ENCODE measurements at places on chromosomes 2 and 18.

DNA sequence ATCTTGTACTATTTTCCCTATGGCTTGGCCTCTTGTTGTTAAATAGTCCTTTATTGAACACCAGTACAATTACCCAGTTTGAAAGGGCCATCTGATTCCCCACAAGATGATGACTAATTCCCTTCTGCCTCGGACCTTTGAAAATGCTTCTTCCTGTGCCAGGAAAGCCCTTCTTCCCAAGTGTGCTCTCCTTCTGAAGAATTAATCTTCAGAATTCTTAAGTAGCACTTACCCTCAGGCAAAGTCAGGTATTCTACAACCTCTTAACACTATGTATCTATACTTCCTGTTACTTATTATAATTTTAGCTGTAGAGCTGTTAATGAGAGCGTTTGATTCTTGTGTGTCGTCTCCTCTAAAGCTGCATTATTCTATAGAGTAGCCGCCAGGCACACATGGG lies 28.6 kb upstream of the MEX3C start:
- no peak for DNase-seq

DNA sequence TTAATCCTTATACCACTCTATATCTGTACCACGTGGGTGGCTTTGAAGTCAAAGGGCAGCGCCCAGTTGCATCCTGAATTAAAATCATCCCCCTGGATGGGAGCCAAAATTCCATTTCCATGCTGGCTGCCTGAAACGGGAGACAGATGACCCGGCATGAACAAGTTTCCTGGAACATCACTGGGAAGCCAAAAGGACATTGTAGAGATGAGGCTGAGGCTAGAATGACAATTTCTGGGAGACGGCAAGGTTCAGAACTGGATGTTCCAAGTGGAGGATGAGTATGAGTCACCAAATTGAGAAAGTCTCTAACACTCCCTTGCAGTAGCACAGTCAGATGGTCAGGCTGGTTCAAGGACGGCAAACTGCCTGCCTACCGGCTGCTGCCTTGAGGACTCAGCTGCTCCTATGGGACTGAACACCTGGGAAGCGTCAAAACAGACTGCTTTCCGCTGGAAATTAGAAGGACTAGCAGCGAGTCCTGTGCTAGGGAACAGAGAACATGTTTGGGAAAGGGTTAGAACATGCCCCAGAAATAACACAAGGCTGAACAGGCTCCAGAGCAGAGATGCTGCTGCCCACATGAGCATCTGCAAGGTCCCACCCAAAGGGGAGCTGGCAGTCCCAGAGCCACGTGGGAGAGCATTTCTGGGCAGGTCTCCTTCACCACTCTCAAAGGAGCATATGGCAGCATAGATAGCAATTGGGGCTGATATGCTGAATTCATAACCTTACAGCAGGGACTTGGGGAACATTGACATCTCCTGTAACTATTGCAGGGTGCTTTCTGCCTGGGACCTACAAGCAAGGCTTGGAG lies 32.0 kb downstream of the YPEL5 start:
- DNase-seq, result no peak

DNA sequence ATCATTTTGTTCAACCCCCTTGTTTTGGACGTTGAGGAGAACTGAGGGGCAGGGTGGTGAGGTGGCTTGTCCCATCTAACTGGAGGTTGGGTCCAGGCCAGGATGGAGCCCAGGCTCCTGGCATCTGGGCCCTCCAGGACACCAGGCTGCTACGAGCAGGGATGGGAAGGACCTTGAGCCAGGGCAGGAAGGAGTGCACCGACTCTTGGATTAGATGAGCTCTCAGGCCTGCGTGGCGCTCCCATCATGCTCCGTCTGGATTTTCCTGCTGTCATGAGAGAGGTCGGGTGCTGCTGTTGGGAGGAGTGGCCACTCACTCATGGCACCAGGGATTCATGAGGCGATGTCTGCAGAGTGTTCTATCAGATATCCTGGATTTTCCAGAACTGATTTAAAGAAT lies 18.3 kb upstream of the ALLC start:
- no peak for DNase-seq

DNA sequence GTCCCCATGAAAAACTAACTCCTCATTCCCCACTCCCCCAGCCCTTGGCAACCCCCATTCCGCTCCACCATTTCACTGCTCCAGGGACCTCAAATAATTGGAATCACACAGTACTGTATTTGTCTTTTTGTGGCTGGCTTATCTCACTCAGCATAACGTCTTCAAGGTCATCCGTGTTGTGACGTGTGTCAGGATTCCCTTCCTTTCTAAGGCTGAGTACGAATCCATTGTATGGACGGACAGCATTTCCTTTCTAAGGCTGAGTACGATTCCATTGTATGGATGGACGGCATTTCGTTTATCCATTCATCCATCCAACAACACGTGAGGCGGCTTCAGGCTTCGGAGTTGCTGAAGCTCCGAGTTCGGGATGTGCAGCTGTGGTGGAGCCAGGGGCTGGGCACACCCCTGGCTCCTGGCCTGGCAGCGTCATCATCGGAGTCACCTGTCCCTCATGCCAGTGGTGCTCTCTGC lies 1.2 kb upstream of the ASB1 start:
- DNase-seq, result no peak

GRCh38 chr18:62729487-62730386 lies 14.4 kb downstream of the PHLPP1 start:
- no peak for DNase-seq

- DNase-seq, result no peak
These were observed 129.8 kb upstream of the RAB6C start for GRCh38 chr2:129849559-129850160.

DNA sequence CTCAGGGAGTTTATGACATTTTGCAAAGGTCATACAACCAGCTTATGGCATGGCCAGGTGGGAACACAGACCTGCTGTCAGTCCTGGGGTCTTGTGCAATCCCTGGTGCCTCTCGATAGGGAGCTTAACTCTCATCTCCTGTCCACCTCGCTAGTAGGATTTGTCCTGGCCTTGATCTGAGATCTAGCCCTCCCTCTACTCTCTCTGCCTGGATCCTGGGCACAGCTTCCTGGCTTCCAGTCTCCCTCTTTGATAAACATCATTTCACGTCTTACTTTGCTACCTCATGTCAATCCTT lies 13.8 kb downstream of the GALR1 start:
- no peak for DNase-seq

GRCh38 chr2:72931280-72931910 lies 14.1 kb downstream of the EMX1 start:
- no peak for DNase-seq

- DNase-seq, result no peak
These were observed 497.9 kb upstream of the FANCL start for GRCh38 chr2:58739033-58739432.

GRCh38 chr2:37654932-37655841 lies 16.3 kb downstream of the CDC42EP3 start:
- no peak for DNase-seq

DNA sequence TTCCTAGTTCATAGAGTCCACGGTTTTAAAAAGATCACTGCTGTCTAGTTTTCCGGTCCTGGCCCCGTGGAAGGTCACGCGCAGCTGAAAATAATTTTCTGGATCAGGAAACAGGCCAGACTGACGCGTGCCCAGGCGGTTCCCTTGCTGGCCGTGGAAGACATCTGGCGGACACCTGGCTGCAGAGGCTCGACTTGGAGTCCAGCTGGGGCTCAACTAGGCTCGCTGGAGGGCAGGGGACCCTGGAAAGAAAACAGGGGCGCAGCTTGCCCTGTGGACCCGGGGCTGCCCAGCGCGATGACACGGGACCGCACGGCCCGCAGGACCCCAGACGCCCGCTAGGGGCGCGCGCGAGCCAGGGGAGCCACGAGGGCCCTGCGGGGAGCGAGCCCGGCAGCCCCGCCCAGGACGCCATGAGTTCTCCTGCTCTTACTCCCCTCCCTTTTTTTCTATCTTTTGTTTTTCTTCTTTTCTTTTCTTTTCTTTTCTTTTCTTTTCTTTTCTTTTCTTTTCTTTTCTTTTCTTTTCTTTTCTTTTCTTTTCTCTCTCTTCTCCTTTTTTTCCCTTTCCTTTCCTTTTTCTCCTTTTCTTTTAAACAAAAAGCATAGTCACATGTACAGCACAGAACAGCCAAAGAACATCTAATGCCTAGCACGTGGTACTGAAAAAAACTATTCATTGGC lies 43.2 kb upstream of the UBE2F start:
- peak; percentile 86 for DNase-seq

DNA sequence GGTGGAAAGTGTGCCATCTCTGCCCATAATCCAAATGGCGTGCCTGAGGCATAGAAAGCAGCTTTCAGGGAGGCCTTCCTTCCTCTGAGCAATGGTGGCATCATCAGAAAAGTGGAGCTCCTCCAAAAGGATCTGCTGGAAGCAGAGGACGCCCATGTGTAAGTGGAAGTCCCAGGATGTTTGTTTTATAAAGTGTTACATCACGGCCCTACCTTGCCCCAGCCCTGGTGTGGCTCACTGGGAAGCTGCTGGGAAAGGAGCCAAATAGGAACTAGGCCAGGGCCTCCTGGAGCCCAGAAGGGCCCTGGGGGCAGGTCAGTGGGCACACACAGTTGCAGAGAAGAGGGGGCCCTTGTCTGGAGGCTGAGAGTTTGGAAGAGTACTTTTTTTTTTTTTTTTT lies 4.2 kb upstream of the ODC1 start:
- no peak for DNase-seq

DNA sequence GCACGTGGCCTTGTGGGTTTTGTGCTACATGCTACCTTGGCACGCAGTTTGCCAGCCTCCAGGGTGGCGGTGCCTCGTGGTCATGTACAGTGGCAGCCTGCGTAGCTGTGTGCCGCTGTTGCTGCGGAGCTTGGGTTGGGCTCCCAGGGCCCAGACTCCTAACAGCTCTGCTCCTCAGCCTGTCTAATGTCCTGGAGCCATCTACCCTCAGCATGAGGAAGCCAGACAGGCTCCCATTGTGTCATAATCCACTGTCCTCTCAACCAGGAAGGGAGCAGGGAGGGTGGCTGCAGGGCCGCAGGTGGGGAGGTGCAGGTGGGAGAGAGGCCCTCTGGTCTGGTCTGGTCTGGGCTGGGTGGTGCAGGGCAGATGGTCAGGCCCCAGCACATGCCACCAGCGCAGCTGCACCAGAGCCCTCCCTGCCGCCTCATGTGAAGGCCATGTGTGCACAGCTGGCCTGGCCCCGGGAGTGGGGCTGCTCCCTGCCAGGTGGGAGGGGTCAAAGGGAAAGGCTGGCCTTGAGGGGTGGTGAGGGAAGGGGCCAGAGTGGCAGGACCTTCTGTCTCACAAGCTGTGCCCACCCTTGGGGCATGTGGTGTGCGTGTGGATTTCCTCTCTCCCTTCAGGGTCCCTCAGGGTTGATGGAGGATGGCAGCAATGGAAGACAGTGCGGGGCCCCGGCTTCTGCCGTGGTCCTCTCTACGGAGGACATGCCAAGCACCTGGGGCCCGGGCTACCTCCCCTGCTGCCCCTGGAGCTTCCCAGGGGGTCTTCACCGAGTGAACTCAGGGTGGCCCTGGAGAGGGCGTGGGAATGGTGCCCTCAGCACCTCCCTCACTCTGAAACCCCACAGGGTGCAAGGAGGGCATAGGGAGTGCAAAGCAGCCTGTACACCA lies 4.8 kb downstream of the ATOH8 start:
- no peak for DNase-seq

DNA sequence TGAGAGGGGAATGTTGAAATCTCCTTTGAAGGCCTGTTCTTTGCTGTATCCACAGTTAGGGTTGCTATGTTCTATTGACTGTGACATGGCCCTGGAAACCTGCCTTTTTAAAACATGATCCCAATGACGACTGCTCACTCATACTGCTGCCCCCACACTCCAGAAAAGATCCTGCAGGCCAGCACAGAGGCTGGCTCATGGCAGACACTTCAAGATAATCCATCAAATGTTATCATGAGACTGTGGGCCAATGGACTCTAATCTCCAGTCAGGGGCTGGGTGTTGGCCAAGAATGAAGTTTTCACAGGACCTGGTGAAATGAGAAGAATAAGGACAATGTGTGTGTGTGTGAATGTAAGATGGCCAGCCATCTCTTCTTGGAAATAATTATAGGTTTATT lies 59.0 kb upstream of the THOC1 start:
- DNase-seq, result no peak
